ENCODE measurements at places on chromosomes 4 and X. TPM values are rescaled to one million over a fixed set of nuclear protein-coding genes. Genes with fewer than 3 reads are reported as not detected.
A peak's percentile ranks its signal among the peaks of the same experiment; 100 is the strongest.

GRCh38 chr4:76753814-76754213, 144.1 kb downstream of the SOWAHB start:
- no peak for DNase-seq

GRCh38 chrX:40298572-40299479, 201.1 kb upstream of the BCOR start:
- DNase-seq, result no peak

The BCLAF3 gene
- 13.9 TPM for total RNA-seq

GRCh38 chr4:69994782-69995181, 984 bp upstream of the STATH start:
- DNase-seq, result no peak

- DNase-seq, result no peak
These were observed 31.8 kb upstream of the ERVMER34-1 start for GRCh38 chr4:52783069-52783468.

DNA sequence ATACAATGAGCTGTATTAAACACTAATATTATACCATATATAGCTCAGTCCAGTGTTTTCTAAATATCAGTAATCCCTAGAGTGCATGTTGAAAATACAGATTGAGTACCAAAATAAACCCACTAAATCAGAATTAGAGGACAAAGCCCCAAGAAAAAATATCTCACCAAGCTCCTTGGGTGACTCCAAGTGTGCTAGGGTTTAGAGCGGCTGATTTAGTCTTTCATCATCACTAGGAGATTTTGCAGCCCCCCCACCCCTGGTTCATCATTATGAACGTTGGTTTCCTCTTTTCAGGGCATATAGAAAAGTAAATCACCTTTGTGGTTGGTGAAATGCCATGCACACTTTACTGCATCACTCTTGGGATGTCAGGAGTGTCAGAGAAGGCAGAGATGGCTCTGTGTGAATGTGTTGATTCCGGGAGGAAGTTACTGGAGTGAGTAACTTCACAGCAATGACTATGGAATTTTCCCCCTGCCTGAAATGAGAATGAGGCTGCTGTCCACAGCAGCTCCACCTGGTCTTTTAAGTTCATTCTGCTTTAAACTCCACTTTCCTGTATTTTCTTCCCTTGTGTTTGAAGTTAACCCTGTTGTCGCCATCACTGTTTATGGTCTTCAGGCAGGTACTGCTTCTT, 25.2 kb upstream of the ANAPC4 start:
- no peak for DNase-seq

GRCh38 chr4:110633358-110634341, 10.8 kb upstream of the PITX2 start:
- no peak for DNase-seq

The HSFX3 gene
- total RNA-seq, result not detected

The NAA11 gene
- total RNA-seq, result not detected

GRCh38 chr4:55458611-55459010, 62.9 kb downstream of the TMEM165 start:
- no peak for DNase-seq

The CENPVL1 gene
- 1.4 TPM for total RNA-seq

The CTAG2 gene
- not detected for total RNA-seq

- peak; percentile 28 for DNase-seq
These were observed 134.2 kb downstream of the CHIC2 start for GRCh38 chr4:53929955-53930798.

GRCh38 chr4:65096630-65097029, 573.7 kb downstream of the EPHA5 start:
- no peak for DNase-seq

DNA sequence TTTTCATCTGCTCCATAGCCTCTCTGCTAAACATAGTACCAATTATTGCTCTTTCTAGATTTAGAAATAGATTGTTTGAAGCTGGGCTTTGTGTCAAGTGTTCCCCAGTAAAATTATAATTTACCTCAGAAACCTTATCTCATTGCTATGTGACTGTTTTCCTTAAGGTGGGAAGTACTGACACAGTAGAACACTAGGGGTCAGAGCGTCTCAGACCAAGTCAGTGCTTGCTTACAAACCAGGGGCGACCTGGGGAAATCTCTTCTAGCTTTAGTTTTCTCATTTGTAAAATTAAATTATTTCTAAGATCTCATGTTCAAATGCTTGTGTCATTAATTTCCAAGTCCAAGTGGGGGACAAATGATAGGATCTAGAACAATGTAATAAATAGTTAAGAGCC, 360.4 kb downstream of the RAPGEF2 start:
- no peak for DNase-seq

DNA sequence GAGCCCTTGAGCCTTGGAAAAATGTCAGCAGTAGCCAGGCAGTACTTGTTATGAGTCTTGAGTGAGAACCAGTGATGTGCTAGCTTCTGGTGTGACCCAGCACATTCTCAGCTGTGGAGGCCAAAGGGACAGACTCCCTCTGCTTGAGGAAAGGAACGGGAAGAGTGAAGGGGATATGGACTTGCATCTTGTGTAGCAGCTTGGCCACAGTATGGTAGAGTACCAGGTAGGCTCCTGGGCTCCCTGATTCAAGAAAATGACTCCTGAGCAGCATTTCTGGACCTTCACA, 1601.9 kb upstream of the ADGRL3 start:
- DNase-seq, result no peak

The CHST7 gene
- 1.1 TPM for total RNA-seq

The PDE5A gene
- 44.6 TPM for total RNA-seq

The DUX4 gene
- total RNA-seq, result not detected

GRCh38 chr4:145909281-145909715, 29.3 kb downstream of the ZNF827 start:
- DNase-seq, result no peak

DNA sequence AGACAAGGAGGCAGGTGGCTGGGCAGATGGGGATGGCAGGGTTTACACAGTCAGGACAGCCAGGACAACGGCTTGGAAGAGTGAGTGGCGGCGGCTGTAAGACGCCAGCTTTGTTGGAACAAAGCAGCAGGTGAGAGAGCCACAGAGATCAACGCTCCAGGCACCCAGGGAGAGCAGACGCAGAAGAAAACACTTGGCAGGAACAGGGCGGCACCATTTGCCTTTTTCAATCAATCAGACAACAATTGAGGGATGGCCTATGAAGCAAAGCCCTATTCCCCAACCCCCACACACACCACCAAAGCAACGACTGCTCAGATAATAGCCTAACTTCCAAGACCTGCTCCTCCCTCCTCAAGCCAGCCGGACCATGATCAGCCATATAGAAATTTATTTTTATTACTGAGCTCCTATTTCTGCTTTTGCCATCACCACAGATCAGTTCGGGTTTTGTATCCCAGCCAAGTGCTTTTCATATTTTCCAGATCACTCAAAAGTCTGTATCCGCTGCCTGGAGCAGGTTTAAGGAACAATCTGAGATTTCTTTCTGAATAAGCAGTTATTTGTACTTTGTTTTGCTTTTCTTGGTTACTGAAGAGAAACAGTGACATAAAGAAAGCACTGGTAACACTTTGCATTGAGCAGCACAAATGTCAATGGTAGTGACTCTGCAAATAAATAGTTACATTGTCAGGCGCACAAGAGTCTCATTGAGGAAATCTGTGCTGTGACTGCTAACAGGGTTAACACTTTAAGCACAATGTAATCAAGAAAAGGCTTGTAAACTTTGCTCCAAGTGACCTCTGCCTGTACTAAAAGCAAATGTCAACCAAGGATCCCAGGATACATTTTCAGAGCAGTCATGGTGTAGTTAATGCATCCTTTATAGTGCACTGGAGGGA, 81.8 kb upstream of the RBPJ start:
- no peak for DNase-seq

The XAGE3 gene
- not detected for total RNA-seq

- DNase-seq, result no peak
These were observed 3.1 kb upstream of the TDO2 start for GRCh38 chr4:155900381-155900780.

DNA sequence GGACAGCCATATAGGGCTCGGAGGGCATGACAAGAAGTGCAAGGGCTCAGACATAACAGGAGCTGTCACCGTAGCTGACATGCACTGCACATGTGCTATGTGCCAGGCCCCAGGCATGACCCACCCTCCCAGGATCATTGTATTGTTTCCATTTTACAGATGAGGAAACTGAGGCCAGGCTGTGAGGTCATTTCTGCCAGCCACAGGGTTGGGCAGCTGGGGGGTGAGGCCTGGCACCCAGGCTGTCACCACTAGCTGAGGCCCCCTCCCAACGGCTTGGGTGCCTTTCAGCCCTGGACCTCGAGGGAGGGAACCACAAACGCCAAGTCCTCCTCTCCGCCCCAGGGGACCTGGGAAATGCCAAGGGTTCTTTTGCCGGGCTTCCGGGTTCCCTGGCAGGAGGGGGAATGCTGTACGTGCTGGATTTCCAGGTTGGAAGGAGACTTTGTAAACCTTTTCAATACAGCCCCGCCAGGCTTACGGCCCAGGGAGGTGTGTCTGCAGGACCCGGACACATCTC, 12.6 kb downstream of the TREX2 start:
- DNase-seq, result no peak

The FHDC1 gene
- total RNA-seq, result 11.6 TPM

The ARHGEF38 gene
- total RNA-seq, result 1.6 TPM

GRCh38 chr4:32768664-32769389, 2048.7 kb downstream of the PCDH7 start:
- DNase-seq, result no peak

DNA sequence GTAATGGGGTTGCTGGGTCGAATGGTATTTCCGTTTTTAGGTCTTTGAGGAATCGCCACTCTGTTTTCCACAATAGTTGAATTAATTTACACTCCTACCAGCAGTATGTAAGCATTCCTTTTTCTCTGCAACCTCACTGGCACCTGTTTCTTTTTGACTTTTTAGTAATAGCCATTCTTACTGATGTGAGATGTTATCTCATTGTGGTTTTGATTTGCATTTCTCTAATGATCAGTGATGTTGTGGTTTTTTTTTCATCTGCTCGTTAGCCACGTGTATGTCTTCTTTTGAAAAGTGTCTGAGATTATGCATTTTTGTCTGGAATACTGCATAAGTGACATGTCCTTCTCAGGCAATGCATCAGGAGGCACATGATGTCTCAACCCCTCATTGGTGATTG, 28.8 kb downstream of the REPS2 start:
- no peak for DNase-seq

DNA sequence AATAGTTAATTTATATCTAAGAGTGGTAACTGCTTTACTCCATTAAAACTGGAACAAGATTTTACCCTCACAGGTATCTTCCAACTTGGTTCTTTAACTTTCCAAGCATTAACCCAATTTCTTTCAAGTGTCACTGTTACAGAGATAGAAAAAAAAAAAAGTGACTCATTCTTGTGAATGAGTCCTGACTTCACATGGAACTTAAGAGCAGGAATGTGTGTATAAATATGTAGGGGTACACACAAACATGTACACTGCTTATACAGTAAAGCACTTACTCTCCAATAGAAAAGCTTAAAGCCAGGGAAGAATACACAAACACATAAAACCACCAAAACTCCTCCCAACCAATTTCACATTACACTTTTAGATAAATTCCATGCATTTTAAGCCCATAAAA, 38.8 kb downstream of the TAPT1 start:
- DNase-seq, result no peak

The SLC10A7 gene
- 14.1 TPM for total RNA-seq

DNA sequence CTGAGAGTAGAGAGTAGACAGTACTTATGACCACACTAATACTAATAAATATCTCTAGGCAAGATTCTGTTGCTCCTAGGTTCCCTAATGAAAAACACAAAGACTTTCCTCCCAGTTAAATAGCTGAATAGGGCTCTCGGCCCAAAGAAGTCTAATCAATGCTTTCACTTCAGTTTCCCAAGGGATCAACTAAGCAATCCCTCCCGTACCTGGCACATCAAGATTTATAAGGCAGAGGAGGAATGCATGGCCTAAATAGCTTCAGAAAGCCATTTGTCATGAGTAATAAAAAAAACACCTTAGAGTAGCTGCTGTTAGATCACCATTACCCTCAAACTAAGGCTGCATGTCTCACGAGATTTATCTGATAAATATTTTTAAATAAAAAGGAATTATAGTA, 56.8 kb upstream of the EXOC1L start:
- DNase-seq, result no peak

DNA sequence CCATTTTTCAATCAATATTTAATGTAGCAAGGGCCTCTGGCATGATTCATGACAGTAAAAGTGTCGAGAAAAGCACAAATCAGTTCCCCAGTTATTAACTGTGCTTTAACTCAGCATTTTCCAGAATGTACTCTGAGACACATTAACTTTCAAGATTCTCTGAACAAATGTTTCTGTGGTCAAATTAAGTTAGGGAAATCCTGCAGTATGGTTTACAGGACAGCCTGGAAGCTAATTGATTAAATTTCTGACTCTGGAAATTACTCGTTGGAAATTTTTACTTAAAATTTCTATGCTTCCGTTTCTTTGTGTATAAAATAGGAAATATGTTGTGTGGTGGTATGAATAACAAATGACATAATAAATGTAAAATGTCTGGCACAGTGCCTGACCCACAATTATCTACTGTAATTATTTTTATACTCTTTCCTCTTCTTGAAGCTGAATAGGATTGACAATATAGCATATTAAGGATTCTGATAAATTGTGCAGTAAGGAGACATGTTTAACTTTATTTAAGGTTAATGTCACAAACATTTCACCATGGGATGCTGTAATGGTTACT, 33.7 kb downstream of the STK32B start:
- no peak for DNase-seq

DNA sequence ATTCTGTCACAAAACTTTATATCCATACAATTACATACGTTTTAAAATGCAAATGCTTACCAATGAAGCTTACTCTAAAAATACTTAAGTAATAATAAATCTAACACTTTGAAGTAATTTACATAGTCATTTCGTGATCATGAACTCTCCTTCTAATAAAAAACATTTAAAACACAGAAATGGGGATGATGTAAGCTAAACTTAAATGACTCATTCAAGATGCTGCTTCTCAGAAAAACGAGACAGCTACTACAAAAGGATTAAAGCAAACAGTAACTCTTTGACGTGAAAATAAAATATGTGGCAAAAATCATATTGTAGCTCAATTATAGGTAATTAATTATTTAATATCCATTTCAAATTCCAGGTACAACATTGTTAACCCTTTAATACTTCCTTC, 148.7 kb downstream of the FGF16 start:
- no peak for DNase-seq

GRCh38 chr4:47899639-47900038, 14.7 kb downstream of the NFXL1 start:
- DNase-seq, result no peak

The DIPK2B gene
- total RNA-seq, result not detected

DNA sequence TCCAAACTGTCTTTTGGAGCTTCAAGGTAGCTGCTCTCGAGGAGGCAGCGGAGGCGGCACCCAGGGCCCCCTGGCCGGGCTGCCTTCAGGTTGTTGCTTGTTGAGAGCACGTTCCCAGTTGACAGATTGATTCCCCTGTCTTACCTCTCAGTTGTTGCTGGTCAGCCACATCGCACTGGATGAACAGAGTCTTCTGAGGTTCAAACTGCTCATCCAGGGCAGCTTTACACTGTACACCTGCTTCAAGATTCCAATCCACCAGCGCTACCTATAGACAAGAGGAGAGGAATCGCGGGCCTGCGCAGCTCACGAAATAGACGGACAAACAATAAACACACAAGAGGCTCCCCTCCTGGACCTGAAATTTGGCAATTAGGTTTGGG, 497 bp downstream of the HPGD start:
- DNase-seq, result no peak

The F9 gene
- not detected for total RNA-seq

- no peak for DNase-seq
These were observed 17.7 kb downstream of the NEK1 start for GRCh38 chr4:169594560-169595195.

GRCh38 chr4:173917255-173917960, 366.1 kb downstream of the FBXO8 start:
- no peak for DNase-seq

The IBSP gene
- total RNA-seq, result not detected

Data from progenitor cell of endocrine pancreas (in vitro differentiated cells).